Cardiac fibroblast (primary cell): ENCODE measurements at places on chromosomes 11 and 22.

DNA sequence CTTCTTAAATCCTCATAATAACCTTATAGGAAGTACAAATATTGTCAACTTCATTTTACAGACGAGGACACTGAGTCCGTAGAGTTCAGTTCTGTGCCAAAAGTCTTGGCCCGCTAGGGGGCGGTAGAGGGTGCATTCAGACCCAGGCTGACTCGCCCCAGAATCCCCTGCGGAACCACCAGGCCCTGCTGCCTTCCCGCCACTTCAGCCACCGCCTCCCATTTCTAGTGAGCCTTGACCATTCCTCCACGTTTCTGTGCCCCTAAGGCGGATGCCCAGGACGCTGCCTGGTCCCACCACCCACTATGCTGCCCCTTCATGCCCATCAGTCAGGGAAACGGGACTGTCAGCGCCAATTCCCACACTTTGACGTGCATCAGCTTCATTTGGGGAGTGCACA, 19.1 kb downstream of the SYT13 start:
- DNase-seq = no peak

- no peak for DNase-seq
Measured at GRCh38 chr11:86243396-86243795, 1.2 kb upstream of the EED start.

DNA sequence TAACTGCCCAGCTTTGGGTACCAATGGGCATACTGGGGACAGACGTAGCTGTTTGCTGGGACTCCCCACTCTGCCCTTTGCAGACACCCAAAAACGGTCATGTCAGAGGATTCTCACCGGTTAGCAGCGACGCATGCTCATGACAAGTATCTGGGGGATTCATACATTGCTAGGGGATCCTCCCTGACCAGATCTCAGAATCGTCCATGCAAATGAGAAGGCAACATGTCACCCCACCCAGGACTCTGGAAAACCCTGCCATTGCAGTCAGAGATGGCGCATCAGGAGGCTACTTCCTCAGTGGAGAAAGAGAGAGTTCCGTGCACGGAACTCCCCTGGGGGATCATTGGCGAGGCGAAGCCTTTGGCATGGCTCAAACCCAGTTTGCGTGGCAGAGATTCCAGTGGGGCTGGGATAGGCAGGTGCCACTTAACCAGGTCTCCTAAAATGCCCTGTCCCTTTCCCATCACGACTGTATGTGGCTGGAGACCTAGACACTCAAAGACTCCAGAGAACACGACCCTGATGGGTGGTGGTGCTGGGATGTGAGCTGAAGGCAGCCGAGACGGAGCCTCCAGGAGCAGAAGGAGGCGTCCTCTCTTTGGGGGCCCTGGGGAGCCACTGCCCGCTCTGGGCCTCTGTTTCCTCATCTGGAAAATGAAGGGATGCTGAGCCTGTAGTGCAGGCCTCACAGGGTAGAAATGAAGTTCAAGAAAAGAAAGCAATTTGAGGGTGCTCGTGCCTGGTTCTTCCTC, 4.9 kb downstream of the RGL4 start:
- DNase-seq = no peak

- no peak for DNase-seq
Measured at GRCh38 chr11:59528711-59529110, 17.4 kb downstream of the OR4D9 start.

GRCh38 chr11:47533690-47534151, 19.2 kb downstream of the CELF1 start:
- peak; percentile 67 for DNase-seq

- no peak for DNase-seq
Measured at GRCh38 chr22:17349172-17349571, 20.1 kb upstream of the CECR2 start.

GRCh38 chr11:105193260-105193659, 53.7 kb upstream of the CARD18 start:
- DNase-seq = no peak

DNA sequence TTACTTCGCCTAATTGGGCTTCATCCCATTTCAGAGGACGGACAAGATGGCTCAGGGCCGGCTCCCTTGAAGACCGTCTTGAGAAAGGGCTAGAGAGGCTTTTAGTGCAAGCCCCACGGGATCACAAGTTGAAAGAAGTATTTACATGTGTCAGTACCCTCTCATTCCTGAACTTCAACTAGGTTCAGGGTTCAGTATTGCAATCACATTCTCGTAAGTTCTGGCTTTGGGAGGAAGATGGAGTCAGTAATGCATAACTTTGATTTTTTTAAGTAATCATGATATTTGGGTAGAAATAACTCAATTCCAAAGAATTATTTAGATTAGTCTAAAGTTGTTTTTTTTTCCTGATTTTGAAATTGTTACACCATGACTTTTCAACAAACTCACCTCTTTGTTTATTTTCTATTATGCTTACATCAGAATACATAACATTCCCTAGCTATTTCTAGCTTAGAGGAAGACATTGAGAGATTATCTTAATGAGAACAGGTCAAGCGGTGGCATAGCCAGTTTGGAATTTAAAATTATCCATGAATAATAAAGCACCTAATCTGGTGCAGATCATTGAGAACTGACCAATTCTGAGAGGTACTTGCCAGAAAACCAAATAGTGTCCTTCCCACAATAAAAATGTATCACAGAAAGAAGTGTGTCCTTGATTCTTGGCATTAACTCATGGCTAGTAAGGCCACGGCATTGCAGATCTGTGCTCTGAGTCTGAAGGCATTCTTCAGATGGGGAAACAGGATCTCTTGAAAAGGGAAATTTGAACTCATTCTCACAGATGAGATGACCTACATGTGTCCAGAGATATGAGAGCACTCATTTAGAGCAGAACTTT, 92.1 kb upstream of the BLID start:
- peak; percentile 67 for DNase-seq

GRCh38 chr11:119344291-119345010, 2.1 kb downstream of the MFRP start:
- DNase-seq = no peak

DNA sequence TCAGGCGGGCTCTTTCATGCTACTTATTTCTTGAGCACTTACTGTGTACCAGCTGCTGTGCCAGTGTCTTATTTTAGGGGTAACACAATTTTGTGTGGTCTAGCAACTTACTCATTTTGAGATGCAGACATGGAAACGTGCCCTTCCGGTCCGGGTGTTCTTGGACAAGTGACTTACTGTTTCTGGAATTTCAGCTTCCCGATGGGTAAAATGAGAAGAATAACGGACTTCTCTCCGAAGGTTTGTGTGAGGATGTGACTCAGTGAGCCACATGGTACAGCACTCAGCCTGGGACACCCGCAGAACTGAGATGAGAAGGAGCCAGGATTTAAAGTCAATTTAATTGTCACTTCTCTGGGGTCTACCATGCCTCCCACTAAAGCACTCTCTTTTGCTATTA, 114.5 kb upstream of the SYT13 start:
- DNase-seq = peak; percentile 89

DNA sequence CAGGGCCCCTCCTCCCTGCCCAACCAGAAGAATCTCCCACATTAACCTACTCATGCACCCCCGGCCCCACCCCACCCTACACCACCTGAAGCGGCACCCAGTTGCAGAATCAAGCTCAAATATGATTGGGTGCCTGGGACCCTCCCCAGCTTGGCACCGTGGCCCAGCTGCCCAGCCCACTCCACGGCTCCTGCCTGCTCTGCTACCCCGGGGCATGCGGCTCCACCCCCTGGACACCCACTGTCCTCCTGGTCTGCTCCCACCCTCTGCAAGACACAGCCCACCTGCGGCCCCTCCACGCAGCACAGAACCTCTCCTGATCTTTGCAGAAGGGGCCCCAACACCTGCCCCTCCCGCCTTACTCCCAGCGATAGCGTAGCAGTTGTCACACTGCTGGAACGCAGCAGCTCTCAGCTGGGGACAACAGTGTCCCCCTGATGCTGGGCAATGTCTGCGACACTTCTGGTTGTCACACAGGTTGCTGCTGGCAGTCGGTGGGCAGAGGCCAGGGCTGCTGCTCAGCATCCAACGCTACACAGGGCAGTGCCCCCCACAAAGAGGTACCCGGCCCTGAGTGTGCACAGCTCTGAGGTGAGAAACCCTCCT, 32.0 kb upstream of the TESMIN start:
- no peak for DNase-seq

DNA sequence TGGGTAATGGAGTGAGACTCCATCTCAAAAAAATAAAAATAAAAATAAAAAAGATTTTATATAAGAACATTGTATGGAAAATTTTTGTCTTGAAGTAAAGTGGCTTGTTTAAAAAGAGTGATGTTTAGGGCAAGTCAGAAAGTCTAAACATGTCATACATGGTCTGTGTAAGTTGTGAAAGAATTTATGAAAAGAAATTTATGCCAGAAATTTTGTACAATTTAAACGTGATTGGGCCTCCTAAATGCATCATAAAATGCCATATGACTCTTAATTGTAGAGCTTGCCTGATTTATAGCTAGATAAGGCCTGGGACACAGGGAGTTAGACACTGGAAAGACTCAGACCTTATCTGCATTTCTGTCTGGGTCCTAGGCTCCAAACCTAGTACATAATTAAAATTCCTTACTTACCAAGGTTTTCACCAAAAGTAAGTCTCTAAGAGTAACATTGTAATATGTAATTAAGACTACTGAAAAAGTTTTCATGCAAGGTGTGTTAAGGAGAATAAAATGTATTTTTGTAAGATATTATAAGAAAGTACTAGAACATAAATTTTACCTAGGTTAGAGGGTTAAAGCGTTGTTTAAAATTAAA, 110.5 kb downstream of the AASDHPPT start:
- DNase-seq = no peak

DNA sequence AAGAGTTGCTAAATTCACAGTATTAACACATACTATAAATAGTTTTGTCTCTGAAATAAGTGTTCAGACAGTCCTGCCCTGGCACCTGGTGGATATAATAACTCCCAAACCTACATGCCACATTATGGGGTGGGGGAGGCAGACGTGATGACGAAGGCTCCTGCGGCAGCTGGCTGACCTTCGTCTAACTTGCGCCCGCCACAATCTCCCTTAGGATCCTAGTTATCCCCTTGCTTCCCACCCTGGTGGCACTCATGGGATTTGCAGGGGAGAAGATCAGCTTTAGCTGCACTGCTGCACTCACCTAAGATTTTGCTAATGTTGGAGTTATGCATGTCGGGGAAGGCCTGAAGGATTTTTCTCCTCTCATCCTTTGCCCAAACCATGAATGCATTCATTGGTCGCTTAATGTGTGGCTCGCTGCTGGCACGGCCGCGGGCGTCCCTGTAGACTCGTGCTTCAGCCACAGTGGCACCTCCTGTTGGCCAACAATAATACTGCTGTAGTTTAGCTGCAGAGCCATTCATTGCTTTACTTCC, 367.6 kb downstream of the SOX6 start:
- DNase-seq = peak; percentile 49

DNA sequence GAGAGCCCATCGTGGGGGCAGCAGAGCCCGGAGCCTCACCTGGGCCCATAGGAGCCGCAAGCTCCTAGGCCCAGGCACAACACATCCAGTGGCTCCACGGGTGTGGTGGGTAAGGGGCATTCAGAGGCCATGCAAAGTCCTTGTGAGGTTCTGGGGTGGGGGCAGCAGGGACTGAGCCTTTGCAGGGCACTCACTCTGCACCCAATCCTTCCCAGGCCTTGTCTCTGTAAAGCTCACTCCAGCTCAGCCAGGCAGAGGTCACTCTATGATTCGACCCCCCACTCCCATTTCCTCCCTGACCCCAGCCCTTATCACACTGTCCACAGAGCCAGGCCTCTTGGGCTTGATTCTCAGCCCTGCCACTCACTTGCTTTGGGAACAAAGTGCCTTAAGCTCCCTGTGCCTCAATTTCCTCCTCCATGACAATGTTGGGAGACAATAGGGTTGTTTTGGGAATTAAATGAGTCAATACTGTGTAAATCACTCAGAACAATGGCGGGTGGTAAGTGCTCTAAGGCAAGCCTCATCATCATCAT, 46.6 kb downstream of the LRRC32 start:
- no peak for DNase-seq

- DNase-seq = no peak
Measured at GRCh38 chr11:60977836-60978235, 6.4 kb downstream of the CD6 start.

- no peak for DNase-seq
Measured at GRCh38 chr11:44559207-44559939, 6.1 kb upstream of the CD82 start.

DNA sequence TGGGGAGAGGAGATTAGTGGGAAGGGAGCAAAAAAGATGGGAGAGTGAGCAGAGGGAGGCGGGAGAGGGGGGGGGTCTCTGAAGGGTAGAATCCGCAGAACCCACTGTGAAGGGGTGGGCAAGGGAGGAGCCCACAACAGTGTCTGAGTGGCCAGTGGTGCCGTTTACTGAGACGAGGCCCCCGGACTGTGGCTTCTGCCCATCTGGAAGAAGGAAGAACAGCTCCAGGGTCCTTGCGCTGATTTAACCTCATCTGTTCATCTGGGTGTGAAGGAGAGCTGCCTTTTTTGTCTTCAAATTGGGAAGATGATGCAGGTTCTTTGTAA, 45.7 kb upstream of the ANO1 start:
- DNase-seq = no peak

- DNase-seq = no peak
Measured at GRCh38 chr11:127066401-127067090, 66.0 kb upstream of the KIRREL3 start.

- DNase-seq = no peak
Measured at GRCh38 chr11:13672576-13673210, 4.2 kb downstream of the FAR1 start.

DNA sequence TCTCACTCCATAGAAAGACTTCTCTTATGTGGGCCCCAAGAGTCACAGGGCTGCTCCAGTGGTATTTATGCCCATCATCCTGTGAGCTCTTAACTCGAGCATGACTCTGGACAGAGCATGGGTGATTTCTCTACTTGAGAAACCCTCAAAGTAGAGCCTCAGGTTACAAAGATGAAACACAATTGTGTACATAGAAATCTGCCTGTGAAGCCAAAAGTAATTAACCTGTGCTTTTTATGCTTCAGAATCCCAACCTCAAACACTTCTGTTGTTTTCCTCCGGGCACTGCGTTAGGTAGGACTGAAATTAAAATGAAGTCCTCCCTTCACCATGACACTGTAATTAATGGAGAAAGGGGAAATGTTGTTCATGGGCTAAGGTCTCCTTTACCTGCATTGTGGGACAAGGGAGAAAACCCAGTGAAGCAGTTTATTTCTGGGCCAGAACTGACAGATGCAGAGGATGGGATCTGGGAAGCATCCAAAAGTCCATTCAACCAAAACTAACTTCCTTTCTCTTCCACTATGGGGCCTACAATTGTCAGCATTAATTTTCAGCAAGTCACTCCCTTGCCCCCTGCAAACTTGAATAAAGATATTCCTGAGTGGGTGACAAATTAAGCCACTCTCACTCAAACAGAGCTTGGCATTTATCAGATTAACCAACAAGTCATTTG, 24.1 kb upstream of the POU2AF1 start:
- no peak for DNase-seq
